AG04450 (cell line): ENCODE measurements at places on chromosomes 6 and 20.

GRCh38 chr6:56486681-56487080, 156.0 kb downstream of the DST start:
- no peak for DNase-seq

DNA sequence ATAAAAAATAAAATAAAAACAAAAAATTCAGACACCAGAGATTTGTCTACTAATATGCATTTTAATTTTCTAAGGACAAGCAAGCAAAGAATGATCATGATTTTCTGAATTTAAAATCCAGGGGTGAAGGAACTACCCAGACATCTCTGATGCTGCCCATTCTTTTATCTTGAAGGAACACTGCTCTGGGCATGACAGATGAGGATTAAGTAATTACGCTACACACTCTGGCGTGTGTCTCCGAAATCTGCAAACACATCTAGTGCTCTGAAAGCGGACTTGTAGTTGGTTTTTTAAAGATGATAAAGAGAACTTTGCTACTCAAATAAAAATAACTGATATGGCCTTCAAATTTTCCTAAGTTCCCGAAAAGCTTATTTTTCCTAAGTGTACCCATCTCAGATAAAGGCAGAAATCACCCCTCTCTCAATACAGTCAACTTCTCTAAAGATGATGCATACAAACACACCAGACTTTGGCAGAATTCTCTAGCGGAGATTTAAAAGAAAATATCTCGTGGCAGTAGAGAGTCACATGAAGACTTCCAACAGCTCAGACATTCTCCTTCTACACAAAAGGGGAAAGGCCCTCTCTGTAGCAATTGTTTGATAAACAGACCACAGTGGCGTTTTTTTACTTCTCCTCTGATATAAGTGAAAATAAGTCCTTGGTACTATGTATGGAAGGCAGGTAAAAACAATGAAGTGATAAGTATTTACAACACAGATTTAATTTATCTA, 133.8 kb downstream of the BACH2 start:
- no peak for DNase-seq

DNA sequence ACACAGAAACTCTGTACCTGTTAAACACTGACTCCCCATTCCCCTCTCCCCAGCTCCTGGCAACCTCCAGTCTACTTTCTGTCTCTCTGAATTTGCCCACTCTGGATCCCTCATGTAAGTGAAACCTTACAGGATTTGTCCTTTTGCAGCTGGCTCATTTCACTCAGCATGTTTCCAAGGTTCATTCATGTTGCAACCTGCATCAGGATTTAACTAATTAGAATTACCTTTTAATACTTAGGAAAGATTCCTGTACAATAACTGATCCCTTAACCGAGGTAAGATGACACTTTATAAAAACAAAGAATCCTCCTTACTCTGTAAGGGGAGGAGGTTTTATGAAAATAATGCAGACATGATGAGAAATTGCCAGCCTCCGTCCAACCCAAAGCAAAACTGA, 113.1 kb upstream of the MTHFD1L start:
- no peak for DNase-seq

GRCh38 chr6:48744948-48745347, 634.0 kb upstream of the PTCHD4 start:
- DNase-seq: no peak

DNA sequence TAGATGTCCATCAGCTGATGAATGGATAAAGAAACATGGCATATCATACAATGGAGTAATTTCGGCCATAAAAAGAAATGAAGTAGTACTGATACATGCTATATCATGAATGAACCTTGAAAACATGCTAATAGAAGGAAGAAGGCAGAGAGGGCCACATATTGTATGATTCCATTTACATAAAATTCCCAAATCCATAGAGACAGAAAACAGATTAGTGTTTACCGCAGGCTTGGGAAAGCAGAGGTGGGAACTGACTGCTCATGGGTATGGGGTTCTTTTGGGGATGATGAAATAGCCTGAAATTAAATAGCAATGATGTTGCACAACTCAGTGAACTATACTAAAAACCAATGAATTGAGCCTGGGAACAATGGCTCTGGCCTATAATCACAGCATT, 58.3 kb downstream of the SERAC1 start:
- no peak for DNase-seq

DNA sequence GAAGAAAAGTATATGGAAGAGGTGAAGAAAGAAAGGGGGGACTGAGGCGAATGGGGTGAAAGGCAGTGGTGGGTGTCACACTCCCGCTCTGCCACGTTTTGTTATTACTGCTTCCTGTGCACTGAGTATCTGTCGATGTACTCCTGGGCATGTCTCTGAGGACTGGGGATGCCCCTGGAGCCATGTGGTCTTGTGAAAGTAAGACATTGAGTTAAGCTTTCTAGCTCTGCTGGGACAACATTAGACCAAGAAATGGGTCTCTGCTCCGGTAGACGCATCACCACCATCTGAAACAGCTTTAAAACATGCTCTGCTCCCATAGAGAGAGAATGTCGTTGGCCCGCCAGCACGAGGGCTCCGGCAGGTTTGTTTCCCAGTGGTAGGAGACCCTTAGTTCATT, 40.0 kb downstream of the IRF4 start:
- no peak for DNase-seq

- DNase-seq: no peak
Observed at GRCh38 chr20:13423472-13424173, 202.5 kb downstream of the ISM1 start.

- no peak for DNase-seq
Observed at GRCh38 chr6:54559136-54559535, 250.9 kb downstream of the TINAG start.

GRCh38 chr6:81759782-81760181, 7.3 kb upstream of the TENT5A start:
- DNase-seq: no peak

GRCh38 chr20:32282461-32282860, 5.0 kb downstream of the KIF3B start:
- DNase-seq: no peak

DNA sequence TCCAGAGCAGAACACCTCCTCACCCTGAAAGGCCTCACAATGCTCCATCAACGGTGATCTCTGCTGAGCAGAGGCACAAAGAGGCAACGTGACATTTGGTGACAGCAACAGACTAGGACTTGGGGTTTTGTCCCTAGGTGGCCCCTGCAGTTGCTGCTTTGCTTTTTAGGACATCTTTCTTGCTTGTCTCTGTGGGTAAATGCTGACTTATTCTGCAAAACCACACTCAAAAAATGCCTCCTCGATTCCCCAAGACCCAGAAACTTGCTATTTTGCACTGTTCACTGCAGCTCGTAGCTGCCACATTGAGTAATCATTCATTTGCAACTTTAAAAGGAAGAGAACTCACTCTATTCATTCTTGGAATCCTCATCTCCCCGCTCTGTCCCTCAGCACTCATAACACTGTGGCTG, 209.9 kb downstream of the LY86 start:
- no peak for DNase-seq
